NCI-H1092 (cell line): ENCODE measurements at places on chromosomes 5 and 9.

DNA sequence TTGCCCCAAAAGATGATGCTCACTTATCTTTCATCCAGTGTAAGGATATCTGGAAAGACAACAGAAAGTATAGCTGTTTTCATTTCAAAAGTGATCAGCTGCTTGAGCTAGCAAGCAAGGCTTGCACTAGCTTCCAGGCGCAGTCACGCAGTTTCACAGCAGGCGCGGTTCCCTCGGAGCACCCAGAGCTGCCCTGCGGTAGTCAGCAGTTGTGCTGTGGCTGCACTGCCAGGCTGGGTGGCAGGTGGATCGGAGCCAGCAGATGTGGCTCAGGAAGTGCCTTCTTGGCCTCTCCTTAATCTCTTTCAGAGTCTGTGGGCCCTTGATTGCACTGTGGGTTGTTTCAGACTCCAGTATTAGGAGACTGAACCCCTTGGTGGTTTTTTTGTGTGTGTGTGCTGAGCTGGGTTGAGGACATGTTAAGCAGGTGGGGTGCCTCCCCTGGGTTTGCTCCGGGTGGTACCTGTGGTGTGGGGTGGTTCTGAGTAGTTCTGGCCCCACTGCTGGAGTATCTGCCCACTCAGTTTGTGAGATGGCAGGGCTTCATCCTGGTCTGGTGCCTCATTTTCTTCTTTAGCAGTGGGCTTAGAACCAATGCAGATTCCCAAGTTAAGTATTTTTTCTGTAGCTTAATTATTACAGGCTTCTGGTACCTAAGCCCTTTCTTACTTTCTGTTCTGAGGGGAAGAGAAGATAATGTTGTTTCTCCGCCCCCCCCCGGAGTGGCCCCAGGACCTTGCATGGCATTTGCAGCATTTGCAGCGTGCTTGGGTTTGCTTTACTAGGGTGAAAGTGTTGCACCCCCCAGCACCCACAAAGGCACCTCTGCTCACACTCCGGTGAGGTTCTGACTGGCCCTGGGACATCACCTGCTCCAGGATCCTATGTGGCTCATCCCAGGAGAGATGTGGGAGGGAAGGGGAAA is 16.4 kb downstream of the TENT4A start:
- no peak for DNase-seq

DNA sequence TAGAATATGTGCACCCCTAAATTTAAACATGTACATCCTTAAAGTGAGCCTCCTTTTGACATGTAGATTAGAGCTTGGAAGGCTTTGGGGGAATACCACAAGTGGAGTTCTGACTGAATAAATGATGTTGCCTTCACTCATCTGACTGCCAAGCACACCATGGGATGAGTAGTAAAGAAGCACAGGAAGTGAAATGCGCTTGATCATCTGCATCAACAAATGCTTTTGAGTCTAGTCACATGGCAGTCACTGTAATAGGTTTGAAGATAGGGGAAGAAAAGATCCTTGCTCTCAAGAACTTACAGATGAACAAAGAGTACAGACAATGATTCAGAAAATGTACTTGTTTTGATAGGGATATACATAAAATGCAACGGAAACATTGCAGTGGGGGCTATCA is 62.0 kb upstream of the STARD4 start:
- DNase-seq: no peak

DNA sequence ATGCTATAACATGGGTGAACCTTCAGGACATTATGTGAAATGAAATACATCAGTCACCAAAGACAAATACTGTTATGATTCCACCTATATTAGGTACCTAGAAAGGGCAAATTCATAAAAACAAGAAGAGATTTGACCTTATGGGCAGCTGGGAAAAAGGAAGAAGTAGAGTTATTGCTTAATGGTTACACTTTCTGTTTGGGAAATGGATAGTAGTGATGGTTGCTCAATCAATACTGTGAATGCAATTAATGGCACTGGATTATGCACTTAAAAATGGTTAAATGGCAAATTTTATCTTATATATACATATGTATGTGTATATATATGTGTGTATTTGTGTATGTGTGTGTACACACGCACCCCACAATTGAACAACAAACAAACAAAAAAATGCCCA is 15.2 kb downstream of the FKBP15 start:
- no peak for DNase-seq

- no peak for DNase-seq
Measured at GRCh38 chr9:111190347-111190746, 139.7 kb downstream of the OR2K2 start.

GRCh38 chr5:128038643-128039042 is 44.9 kb upstream of the SLC12A2 start:
- DNase-seq: no peak

DNA sequence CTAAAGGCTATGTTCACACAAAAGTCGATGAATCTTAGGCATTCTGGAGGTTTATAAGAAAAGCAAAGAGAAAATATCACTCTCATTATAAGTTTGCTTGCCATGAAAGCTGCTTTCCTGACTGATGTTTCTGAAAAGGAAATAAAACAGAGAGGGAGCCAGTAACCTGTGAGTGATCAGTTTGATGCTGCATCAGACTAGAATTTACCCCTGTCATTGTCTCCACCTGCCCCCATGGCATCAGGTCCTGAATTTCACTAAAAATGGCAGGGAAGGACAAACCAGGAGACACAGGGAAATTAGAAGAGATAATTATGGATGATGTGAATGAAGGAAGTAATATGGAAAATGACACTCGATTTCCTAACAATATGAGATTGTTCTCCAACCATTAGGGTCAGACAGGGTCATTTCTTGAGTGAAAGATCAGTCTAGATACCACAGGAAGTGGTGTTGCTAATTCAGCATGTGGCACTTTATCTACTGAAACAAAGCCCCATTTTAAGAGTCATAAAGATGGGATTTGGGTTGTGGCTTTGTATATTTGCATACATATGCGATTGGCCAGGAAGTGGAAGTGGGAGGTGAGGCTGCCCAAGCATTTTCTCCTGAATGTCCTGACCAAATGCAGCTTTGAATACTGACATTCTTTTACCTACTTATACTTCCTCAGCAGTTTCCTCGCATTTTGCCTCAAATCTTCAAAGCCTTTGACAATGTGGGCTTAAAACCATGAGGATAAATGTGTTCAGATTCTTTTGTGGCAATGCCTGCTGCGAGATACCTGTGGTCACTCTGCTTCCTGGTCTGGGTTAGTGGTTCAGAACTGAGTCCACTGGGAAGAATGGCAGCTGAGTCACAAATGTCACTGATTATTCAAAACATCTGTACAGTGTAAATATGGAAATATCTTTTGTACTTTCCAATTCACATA is 29.7 kb downstream of the MEGF10 start:
- no peak for DNase-seq

DNA sequence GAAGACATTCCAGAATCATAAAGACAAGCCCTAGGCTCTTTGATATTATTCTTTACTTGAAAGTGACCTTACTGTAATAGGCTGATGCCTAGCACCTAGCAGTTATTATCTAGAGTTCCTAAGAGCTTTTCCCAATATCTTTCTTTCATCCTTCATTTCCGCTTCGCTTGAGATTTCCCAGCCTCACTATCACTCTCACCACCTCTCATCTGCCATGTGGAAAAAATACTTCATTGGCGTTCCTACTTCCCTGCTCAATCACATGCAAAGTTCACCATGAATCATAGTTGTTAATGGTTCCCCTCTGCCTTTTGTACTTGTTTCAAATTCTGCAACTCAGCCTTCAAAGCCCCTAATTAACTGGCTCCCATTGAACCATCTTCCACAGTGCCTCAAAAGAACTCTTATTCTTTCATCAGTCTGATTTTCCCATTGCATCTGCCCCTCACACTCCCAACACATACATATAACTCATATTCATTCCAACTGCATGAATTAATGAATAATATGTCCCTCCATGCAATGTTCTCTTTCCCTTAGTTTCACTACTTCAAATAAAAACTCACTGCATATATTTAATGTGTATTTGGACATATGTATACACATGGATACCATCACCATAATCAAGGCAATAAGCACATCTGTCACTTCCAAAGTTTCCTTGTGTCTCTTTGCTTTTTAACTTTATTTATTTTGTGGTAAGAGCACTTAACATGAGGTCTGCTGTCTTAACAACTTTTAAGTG is 221.6 kb downstream of the PARP8 start:
- no peak for DNase-seq

GRCh38 chr5:171152382-171152781 is 156.7 kb upstream of the TLX3 start:
- DNase-seq: no peak

DNA sequence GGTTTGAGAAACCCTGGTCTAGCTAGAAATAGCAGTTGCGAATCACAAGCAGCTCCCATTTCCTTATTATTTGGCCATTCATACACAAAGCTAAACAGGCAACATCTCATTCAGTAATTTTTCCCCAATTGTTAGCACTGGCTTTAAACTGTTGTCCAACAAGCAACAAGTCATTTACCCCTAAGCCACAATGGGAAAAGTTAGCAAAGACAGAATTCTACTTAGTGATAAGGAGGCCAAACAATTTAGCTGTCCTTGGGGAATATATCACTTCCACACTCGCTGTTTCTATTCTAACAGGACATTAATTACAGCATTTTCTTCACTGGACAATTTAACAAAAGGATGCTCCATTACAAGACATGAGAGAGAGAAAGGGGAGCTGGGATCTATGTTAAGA is 2.8 kb downstream of the MYO10 start:
- no peak for DNase-seq

- no peak for DNase-seq
Measured at GRCh38 chr9:34956648-34957047, 1.4 kb upstream of the PHF24 start.

DNA sequence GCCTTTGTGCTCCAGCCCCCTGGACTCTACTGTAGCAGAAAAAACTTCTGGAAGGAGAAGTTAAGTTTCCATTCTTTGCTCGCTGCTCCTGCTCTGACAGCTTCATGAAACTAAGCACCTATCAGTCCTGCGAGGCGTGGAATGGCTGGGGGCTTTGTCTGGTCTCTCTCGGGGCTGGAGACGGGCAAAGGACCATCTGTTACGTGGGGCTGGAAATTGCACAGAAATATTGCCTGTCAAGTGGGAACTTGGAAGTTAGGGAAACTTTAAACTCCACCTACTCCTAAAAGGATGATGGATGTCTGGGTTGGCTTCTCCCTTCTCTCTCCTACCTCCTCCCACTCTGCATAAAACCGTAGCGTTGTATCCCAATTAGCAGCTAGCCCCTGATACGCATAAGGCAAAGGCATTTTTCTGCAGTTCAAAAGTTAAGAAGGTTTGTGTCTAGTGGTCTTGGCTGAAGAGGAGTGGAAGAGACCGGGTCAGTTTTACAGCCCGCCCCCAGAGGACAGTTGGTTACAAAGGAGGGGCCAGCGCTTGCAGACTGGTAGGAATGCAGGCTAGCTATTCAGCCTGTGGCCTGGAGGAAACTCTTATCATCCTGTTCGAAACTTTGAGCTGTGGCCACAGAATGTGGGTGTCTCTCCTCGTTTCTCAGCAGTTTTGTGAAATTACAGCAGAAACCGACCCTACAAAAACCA is 1.3 kb downstream of the FBXL7 start:
- DNase-seq: no peak

- no peak for DNase-seq
Measured at GRCh38 chr5:172315587-172316493, 32.3 kb upstream of the UBTD2 start.

GRCh38 chr5:156273325-156273724 is 53.6 kb upstream of the SGCD start:
- DNase-seq: no peak

DNA sequence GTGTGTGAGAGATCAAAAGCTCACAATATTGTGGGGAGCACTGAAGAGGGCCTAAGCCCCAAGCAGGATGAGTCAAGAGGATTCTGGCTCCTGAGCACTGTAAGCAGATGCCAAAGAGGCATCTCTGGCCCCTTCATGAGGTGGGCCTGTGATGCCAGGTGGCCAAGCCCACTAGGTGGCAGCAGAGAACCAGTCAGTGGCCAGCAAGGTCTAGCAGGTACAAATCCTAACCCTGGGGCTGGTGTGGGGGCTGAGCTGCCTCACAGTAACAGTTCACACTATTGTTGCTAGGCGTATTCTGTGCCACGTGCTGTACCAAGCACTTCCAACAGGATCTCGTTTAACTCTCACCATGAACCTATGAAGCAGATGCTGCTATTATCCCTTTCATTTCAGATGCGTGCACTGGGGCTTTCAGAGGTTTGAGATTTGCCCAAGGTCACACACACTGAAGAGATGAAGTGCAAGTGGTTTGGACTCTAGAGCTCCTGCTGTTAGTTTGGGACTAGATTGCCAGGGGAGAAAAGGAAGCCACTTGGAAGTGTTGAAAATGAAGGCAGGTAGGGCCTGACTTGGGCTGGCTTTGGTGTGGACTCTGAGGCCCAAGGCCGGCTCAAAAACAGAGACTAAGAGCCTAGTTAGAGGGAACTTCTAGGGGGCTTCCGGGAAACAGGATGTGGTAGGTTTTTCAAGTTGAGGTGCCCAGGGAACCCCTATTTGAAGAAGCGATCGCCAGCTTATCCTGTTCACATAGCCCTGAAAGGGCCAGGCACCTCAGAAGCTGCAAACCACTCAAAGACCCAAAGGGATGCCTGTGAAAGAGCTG is 4.4 kb upstream of the MLANA start:
- DNase-seq: peak; percentile 71

DNA sequence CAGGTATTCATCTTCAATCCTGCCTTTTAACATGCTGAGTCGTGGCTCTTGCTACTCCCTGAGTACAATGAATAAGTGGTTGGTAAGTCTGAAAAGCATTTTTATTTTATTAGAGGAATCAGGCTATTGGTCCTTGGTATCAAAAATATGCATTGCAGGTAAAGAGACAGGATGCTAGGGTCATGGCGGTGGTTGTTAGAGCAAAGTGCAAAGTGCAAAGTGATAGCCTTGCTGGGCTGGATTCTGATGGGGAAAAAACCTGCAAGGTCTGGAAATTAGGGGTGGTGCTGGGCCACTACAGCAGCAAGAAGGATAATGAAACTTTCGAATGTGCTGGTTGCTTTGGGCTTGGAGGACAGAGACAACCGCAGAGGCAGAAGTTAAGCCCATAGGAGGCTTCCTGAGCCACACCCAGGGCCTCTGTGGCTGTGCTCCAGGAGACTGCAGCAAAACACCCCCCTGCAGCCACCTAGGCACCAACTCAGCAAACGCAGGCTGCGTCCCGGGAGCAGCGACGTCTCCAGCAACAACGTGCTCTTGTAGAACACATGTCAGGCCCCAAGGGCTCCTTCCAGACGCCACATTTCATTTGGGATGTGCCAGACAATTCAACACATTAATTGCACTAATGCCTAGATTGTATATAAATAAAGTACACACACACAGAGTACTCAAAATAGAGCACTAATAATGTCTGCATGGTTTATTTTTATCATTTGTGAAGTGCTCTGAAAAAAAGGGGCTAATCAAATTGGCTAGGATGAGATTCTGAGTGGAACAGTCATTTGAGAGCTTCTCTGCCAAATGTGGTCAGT is 149.8 kb upstream of the RAPGEF1 start:
- DNase-seq: no peak

DNA sequence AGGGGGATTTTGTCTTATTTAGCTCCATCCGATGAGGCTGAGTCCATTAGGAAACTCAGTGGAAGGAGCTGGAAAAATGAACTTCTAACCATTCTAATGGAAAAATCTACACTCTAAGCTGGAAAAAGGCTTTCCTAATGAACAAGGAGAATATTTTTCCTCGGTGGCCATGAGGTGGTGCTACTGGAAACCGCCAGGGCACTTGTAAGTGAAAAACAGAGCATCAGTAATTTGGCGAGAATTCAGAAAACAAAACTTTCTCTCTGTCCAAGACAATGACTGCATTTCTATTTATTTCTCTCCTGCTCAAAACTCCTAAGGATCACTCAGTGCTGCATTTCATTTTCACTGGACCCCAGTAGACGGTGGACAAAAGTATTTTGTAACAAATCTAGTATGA is 237.6 kb downstream of the TENT4A start:
- DNase-seq: no peak
